Activated CD4-positive, alpha-beta T cell treated with anti-CD3 and anti-CD28 coated beads for 24 hours (primary cell): ENCODE measurements at places on chromosomes 11 and 22.

DNA sequence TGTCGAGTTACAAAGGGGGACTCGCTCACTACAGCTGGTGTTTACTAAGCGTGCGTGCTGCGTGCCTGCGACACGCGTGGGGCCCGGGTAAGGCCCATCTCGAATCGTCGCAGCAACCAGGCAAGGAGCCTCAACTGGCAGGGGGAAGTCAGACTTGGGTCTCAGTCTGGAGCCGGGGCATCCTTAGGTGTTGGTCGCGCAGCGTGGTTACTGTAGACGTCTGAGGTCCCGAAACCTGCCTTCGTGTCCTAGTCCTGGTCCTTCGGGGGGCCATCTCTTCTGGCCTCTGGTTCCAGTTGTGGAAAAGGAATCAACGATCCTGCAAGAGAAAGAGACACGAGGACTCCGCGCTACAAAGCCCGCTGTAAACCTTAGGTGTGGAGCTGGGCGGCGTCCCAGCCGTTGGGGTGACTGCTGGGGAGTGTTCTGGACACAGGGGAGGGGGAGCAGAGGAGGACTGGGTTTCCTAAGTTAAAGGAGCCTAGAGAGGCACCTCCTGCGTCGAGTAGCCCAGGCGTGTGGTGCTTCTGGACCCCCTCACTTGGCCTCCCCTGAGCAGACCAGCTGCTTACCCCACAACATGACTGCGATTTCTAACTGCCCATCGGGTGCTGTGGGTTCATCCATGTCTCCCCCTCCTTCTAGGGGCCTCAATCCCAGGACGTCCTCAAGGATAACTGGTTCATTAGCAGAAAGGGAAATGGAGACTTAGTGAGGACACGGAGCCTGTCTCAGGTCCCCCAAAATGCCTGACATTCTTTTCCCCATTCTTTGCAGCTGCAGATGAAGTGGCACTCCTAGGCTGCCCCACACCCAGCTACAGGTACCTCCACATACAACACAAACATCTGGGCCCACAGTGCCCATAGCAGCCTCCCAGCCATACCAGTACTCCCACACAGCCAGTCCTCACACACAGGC lies 4.9 kb upstream of the WNT11 start:
- DNase-seq: no peak

DNA sequence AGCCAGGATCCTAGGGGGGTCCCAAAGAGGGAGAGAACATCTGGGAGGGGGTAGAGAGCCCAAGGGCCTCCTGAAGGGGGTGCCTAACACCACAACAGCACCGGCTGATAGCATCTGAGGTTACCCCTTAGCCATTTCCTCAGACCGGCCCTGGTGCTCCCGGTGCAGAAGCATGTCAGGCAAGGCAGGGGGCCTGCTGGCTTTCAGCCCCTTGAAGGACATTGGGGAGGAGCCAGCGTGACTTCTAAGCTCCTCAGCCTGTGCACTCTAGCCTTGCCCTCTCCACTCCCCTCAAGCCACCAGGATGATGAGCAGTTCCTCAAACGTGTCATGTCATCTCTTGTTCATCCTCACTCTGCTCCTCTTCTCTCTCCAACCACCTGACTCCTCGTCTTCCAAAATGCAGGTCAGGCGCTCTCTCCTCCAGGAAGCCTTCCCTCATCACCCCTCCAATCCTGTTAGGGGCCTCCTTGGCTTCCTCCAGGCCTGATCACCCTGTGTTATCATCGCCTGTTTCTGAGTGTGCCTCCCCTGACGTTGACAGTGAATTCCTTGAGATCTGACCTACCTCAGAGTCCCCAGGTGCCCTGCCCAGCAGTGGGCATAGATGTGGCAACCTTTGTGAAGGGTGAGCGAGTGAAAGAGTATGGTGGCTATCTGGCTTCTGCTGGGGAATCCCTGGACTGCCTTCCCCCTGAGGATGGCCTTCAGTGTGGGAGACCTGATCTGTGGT lies 6.1 kb downstream of the P2RY2 start:
- DNase-seq: no peak

DNA sequence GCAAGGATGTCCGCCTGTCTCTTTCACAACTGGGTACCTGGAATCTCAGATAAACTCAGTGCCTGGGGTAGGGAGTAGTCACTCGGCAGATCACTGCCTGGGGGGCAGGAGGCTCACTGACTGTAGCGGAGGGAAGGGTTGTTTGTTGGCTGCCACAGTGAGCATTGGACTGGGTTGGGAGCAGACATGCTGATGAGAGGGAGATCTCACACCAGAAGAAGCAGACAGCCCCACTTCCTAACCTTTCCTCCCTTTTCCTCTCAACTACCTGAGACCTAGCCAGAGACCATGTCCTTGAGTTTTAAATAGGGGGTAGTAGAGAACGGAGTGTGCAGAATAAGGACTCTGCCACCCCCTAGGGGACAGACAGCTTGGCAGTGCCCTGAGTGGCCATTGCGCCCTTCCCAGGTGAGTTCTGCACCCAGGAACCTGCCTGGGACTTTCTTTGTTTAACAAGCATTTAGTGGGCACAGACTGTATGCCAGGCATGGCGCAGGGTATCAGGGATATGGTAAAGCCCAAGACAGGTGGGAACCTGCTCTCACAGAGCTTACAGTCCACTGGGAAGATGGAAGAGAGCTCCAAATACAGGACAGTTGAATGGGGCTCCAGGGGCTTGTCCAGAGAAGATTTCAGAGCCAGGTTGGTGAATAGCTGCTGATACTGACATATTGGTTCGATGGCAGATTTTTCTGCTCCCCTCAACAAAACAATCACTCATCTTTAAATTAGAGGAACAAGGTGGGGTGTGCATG lies 115.7 kb upstream of the NNMT start:
- no peak for DNase-seq

GRCh38 chr11:46527591-46528130 lies 66.2 kb downstream of the AMBRA1 start:
- no peak for DNase-seq

DNA sequence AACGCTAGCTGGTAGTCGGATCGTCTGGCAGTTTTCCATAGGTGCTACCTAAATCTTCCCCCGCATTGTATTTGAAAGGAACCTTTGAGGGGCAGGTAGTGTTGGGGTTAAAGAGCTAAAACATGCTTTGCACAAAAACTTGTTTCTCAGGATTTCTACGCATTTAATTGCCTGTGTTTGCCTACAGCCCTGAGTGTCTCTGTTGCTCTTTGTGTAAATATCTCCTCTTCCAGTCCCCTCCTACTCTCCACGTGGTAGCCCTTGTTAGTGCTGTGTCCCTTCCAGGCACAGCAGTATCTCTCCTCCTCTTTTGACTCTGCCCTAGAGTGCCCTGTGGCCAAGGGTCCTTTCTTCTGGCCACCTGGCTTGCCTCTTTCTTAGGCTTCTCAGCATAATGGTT lies 81.7 kb downstream of the BARX2 start:
- DNase-seq: no peak

GRCh38 chr22:32649515-32650200 lies 151.8 kb upstream of the TIMP3 start:
- no peak for DNase-seq

DNA sequence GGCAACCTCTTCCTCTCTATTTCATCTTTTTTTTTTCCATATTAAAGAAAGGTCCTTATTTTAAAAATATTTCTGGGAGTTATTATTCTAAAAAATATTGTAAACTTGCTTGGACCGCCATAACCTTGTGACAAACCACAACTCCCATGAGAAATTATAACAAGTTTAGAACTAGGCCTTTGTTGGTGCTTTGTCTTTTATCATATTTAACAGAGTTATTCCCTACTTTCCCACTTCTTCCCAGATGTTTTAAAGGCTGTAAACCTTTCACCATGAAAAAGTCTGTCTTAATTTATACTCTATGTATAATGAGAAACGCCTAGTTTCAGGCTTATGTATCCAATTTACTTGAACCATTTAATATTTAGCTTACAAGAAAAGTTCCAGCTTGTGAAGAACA lies 3.7 kb downstream of the CTSC start:
- DNase-seq: no peak

GRCh38 chr11:9895006-9895405 lies 231.1 kb downstream of the SWAP70 start:
- no peak for DNase-seq

DNA sequence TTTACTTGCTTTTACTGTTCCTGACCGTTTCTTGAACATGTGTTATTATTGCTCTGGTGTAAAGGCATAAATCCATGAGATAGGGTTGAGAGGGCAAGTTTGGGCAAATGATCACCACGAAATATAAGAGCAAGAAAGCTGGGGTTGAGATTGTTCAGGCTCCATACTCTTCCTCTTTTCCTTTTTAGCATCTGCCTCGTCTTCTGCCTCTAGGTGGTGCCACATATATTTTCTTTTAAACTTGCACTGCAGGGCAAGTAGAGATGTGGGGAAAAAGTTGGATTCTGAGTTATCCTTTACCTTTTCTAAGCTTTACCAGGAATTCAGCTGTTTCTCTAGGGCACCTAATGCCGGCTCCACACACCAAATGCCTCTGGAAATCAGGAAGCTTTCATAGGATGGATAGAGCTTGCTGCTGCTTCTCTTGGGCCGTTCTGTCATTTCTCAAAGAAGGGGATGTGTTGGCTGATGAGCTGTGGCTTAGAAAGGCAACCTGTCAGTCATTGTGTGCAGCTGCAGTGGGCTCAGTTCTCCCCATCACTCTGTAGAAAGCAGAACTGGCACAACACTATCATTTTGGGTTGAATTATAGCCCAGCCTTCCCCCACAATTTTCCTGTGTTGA lies 98.2 kb downstream of the LDLRAD3 start:
- no peak for DNase-seq

DNA sequence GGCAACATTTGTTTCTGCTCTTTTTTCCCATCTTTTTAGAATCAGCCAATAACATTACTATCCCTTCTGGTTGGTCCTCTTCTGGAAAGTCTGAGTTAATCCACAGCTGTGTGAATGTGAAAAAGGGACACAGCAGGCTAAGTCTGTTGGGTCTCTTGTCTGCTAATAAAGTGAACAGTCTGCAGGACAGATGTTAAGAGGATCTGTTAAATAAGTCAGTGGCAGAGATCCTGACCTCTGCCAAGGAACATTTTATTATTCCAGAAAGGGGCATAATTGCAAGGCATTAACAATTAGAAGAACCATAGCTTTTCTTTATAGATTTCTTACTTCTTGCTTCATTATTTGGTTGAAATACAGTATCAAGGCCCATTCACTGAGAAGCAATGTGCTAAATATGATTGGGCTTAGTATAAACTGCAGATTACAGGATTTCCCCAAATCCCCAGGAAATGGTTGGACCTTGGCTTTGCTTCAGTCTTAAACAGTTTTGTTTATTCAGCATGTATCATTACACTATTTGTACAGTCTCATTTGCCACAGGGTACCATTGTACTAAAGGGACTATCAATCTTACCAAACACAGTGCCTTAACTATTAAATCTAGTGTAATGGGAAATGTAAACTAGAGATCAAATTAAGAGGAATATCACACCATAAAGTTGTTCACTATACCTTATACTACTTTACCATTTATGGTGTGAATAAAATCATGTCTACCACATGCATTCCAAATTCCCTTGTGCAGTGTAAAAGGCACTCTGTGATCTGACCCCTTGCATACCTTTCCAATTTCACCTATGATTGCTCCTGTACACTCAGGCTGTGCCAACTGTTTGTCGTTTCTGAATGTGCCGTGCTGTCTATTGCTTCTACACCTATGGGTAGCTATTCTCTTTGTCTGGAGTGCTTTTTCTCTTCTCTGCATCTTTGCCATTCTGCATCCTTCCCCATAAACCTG lies 274.0 kb downstream of the SOX6 start:
- no peak for DNase-seq

GRCh38 chr22:49469896-49470740 lies 357.6 kb downstream of the BRD1 start:
- DNase-seq: no peak

DNA sequence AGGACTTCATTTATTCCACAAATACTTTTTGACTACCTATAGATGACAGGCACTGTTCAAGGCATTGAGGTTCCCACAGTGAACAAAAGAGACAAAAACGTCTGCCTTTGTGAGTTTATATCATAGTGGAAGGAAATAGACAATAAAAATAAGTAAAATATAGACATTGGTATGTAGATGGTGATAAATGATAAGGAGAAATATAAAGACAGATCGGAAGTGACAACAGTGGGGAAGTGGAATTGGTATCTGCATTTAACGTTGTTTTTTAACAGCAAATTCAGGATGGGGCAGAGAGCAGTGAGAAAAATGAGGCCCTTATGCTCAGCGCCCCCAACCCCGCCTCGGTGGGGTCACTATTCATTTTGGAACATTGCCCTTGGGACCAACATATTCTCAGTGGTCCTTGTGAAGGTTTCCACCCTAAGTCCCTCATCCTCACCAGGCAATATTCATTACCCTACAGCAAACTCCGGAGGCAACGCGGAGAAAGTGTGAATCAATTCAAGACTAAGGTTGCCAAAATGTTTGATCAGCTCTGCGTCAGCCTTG lies 627 bp upstream of the PEX26 start:
- no peak for DNase-seq

GRCh38 chr11:14203321-14203720 lies 155.7 kb downstream of the RRAS2 start:
- DNase-seq: no peak

DNA sequence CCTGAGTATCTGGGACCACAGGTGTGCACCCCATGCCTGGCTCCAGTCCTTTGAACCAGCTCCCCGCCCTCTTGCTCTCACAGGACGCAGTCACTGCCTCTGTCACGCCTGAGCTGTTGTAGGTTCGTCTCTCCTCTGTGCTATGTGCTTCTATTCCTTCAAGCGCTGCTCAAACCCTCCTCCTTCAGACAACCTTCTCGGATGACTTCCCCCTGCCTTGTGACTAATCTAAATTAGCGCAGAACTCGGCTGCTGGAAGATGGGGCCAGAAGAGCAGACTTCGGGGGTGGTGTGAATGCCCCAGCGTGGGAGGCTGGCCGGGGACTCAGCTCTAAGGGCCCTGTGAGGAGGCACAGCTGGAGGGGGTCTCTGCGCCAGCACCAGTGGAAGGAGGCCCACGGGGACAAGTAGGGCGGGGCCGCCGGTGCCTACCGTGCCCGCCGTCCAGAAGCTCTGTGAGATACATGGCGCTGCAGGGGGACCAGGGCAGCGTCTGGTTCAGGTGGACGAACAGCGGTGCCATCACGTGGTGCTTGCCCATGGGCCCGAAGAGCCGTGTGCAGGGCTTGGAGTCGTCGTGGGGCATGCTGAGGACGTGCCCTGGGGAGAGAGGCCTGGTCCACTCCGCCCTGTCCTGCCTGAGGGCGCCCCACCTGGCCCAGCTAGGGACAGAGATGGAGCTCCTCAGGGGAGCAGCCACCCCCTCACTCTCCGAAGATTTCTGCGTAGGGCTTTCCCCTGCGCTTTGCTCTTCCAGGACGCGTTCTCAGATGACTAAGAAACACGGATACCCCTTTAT lies 12.5 kb downstream of the ADAMTS8 start:
- DNase-seq: no peak

DNA sequence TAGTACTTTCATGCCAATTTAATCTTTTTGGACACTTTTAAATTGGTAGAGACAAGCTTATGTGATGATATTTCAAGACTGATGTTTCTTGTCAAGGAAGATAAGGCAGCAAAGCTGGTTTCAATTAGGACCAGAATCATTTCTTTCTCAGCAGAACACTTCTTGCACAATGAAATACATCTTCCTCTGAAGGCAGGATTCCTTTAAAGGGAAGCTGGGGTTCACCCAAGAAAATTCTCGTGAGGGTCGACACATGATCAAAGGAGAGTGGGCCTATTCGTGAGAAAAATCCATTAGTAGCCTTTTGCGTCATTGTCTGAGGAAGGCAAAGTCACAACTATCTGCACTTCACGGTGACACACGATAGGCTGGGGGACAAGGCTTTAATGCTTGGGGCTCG lies 17.6 kb downstream of the TTC12 start:
- no peak for DNase-seq
